ENCODE measurements at places on chromosomes 3 and 15.

- no peak for DNase-seq
These were observed 120.1 kb downstream of the VGLL4 start for GRCh38 chr3:11523572-11524101.

GRCh38 chr3:126390751-126391150 is 4.0 kb upstream of the CFAP100 start:
- no peak for DNase-seq

- no peak for DNase-seq
These were observed 11.3 kb downstream of the NBEAL2 start for GRCh38 chr3:46990573-46991374.

DNA sequence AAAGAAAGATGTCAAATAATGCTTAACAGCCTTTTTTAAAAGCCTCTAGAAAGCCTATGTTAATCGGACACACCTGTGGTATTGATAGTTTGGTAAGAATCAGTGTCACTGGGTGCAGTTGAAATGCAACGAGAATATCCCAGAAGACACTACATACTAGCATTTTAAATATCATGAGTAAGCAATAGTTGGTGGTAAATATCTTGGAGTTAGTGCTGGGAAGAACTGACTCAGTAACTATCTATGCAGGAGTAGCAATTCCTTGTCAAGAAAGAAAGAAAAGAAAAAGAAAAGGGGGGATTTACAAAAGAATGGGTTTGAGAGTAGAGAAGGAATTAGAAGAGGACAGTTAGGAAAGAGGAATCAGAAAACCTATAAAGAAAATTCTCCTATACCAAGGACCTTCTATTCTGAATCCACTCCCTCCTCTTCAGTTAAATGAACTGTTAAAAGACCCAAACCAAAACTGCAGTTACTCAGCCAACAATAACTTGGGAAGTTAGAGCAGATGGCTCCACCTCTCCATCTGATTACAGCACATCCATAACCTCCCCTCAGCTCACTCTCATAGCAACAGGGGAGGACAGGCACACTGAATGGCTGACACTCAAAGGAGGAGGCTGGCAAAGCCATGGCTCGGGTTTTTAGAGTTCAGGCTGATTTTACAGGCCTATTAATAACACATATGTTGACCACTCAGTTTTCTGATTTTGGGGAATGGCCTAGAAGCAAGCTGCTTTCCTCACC is 207.6 kb upstream of the MDFIC2 start:
- DNase-seq: peak; percentile 61

GRCh38 chr3:56365905-56366640 is 102.2 kb downstream of the ERC2 start:
- DNase-seq: no peak

DNA sequence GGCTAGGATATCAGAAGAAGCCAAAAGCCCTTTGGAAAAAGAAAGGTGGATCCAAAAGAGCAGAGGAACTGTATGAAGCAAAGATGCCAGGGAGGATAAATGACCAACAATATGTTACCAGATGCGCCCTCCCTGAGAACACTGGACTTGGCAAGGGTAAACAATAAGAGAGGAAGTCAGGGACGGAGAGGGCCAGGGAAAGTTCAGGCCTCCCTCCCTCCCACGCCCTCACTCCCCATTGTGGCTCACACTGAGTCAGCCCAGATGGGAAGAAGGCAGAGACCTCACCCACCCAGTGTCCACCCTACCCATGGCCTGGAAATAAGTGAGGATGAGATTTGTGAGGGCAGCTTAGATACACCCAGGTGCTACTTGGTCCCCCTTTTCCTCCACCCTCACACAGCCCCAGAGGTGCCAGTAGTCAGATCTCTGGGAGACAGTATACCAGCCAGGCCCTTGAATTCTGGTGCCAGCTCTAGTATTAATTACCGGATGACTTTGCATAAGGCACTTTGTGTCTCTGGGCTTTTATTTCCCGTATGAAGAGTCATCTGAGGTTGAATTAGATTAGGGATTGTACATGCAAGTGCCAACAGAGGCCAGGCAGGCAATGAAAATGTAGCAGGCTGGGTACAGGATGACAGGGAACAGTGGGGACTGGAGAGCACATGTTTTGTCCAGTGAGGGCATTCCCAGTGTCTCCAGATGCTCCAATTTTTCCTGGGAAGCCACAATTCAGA is 35.1 kb upstream of the FRMD4B start:
- no peak for DNase-seq

- DNase-seq: no peak
These were observed 713.7 kb upstream of the SEMA6D start for GRCh38 chr15:47003568-47003967.

DNA sequence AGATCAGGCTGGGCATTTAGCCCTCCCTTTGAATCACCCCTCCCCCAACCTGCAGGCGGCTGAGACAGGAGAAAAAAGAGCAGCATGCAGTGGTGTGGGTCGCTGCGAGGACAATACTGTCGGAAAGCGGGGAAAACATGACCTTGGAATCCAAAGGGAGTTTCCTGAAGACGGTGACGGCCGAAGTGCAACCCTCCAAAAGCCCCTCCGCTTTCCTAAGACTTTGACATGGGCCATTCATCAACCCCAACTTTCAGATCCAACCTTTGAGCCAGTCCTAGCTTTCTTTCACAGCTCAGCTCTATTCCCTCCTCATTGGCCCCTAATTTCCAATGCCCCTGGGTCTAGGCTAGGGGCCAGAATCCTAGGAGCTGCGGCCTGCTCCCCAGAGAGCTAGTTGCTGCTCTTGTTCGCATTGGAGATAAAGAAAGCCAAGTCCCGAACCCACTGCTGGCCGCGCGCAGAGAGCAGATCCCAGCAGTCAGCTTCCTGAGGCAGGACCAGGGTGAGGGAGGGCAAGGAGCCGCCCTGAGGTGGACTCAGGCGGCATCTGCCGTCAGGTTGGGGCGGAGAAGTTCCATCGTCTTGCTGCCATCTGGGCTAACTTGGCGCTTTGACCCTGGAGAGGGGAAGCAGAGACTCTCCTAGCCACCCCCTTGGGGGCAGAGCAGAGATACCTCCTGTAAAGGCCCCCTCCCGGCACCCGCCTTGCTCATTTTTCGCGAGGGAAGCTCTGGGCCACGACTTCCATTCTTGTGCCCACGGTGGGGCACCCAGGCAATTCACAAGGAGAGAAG is 914 bp downstream of the ZIC4 start:
- no peak for DNase-seq

GRCh38 chr15:88031461-88031860 is 225.1 kb downstream of the NTRK3 start:
- DNase-seq: no peak

DNA sequence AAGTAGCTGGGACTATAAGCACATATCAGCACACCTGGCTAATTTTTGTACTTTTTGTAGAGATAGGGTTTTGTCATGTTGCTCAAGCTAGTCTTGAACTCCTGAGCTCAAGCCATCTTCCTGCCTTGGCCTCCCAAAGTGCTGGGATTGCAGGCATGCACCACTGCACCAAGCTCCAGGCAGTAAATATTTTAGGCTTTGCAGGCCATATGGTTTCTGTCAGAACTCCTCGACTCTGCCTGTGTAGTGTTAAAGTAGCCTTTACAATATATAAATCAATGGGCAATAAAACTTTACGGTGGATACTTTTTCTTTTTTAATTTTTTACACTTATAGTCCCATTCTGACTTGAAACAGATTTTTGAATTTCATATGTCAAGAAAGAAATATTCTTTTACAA is 41.6 kb downstream of the DAG1 start:
- DNase-seq: no peak

- DNase-seq: peak; percentile 52
These were observed 192.6 kb downstream of the PDZRN3 start for GRCh38 chr3:73432023-73432705.

DNA sequence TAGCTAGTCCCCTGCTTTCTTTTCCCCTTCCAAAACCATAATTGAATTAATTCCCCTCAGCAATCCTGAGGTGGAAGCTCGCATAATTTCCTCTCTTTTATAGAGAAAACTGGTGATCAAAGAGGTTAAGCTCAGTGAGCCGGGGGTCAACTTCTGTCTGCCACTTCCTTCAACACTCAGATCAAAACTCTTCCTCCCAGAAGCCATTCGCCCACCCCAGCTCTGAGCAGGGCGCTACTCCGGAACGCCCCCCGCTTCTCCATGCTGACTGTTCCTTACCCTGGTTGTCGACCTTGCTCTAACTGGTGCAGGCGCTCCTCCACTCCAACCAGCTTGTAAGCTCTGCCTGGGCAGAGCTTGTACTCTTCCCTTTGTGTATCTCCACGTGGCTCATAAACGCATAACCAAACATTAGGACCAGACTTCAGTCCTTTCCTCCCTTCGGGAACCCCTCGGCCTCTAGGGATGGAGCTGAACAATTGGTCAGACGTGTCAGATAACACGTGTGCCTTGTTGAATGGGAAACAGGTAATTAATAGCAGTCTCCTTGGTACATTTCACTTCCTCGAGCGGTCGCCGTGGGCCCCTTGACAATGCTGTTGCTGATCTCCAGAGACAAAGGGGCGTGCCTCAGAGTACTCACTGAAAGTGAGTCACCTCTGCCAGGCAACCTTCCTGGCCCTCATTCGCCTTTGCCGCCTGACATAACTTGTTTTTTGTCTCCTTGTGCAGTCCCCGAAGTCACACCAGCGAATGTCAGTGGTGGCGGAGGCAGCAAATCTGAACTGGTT is 71.8 kb downstream of the IL5RA start:
- no peak for DNase-seq

- DNase-seq: no peak
These were observed 212.4 kb downstream of the TLE3 start for GRCh38 chr15:69885173-69885955.

DNA sequence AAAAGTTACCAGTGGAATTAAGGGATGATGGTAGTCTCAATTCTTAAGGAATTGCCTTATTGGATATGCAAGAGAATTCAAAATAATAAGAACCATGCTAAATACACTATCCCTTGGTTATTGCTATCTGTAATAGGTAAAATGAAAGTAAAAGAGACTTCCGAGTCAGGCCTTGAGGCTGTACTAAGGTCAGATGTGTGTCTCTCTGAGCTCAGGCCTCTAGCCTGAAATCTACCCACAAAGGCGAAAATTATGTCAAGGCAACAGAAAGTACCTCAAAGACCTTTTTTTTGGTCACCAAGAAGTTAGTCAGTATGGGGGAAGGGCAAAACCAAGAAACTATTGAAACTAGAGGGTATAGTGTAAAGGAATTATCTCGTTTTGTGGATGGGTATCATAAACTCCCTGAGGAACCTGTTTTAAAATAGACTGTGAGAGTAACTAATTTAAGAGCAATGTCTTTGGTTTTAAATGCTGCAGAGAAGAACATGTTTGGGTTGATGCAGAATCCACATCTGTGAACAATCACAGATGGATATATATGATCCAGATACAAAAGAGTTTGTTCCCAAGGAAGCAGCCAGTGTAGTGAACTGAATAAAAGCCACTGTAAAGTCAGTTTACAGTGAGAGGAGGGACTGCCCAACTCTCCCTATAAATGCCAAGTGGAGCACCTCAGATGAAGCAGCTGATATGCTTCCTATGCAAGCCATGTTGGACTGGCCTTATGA is 382.3 kb upstream of the SEMA6D start:
- DNase-seq: no peak

Measured in fibroblast of upper back skin (primary cell).